ENCODE measurements at places on chromosomes 6 and 20. TPM values are rescaled to one million over a fixed set of nuclear protein-coding genes. Genes with fewer than 3 reads are reported as not detected.

Gene ZNF334
- total RNA-seq, result 0.76 TPM

DNA sequence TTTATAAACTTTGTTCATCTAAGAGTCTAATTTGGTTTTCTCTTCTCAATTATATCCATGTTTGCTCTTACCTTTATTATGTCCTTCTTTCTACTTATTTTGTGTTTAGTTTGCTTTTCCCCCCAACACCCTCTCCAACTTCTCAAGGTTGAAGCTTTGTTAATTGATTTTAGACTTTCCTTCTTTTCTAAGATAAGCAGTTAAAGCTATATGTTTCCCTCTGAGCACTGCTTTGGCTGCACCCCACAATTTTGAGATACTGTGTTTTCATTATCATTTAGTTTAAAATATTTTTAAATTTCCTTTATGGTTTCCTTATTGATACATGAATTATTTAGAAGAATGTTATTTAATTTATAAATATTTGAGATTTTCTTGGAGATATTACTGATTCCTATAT lies 13.9 kb upstream of the BEND6 start:
- DNase-seq, result no peak

Gene DEF6
- 0.51 TPM for total RNA-seq

DNA sequence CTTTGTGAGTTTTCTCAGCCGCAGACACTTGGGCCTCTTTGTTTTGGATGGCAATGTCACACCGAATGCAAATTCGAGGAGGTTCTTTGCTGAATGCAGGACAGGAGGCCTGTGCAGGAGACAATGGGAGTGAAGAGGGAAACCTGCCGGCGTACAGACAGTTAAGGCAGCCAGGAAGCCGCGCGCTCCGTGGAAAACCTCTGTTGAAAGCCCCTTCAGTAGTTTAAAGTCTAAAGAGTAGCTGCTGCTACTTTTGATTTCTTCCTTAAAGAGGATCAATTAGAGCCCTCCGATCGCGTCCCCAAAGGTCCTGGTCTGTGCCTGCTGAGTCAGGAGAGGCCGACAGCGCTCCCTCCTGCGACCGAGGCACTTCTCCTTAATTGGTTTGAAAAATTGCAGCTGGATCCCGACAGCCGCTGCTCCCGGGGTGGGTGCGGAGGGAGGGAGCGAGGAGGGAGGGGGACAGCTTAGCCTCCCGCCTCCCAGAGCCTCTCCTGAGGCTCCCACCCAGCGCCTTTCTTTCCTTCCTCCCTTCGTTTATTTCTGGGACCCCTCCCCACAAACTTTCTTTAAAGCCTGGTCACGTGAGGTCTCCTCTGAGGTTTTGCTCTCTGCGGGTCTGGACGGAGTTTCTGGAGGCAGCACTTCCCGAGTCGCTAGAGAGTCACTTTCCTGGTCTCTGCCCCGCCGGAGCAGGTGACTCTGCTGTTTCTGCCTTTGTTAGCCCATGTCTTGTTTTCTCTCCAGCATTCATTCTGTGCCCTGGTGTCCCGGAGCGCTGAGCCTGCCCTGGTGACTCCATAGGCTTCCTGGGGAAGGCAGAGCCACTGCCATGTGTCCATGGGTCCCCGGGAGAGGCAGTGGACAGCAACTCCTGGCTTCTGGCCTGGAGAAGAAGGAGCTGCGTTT lies 22.3 kb upstream of the RPP40 start:
- peak; percentile 7 for DNase-seq

All from dermis microvascular lymphatic vessel endothelial cell (primary cell).